ENCODE measurements at places on chromosomes 12 and 14.

DNA sequence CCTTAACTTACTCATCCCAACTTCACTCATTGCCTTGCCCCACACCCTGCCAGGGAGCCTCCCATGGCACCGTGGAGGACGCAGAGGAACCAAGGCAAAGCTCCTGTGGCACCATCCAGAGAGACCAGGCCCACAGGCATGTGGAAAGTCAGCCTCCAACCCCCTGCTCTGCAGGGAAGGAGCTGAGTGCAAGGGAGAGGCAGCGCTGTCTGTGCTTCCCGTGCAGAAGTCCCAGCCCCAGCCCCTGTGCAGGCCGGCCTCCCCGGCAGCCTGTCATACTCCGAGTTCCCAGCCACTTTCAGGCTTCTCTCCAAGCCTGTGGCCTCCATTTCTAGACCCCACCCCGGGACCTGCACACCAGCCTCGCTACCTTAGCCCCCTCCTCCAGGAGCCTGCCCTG lies 106.4 kb downstream of the SINHCAF start:
- DNase-seq: no peak

GRCh38 chr14:77212943-77213678 lies 31.5 kb downstream of the TMEM63C start:
- no peak for DNase-seq

GRCh38 chr12:109098651-109099050 lies 1.3 kb downstream of the UNG start:
- no peak for DNase-seq

DNA sequence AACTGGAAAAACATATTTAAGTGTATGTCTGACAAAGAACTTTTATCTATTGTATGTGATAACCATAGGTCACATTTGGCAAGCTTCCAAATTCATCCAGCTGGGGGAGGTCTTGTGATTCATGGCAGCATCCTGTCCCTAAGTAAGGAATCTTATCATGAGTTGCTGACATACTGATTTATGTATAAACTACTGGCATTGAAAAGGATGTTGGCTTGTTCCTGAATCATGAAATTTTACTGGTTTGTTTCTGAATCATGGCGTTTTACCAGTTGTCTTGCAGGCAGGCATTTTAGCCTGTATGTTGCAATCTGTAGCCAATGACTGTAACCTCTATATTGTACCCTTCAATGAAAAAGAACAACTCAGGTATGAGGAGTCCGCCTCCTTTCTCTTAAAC lies 244.8 kb downstream of the IPO8 start:
- DNase-seq: no peak

DNA sequence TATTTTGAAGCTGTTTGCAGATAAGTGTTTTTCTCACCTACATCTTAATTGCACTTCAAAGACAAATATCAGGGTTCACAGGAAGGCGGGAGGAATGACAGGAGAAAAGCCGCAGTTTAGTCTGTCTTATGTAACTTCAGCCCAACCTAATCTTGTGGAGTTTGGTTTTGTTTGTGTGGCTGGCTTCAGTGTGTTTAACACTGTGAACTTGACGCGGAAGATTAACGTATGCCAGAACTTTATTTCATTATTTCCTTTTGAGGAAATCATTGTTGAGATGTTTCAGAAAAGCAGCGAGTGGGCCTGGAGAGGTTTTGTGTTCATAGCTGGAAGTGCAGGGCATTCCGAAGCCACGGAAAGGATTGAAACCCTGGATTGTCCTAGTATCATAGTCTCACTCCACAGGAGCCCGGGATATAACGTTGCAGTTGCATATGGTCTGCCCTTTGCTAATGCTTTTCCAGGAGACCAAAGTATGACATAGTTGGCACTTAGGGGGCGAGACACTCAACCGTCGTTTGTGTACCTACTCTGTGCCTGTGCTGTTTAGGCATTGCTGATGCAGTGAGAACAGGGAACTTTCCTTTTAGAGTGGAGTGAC lies 2.0 kb downstream of the PELI2 start:
- no peak for DNase-seq

- no peak for DNase-seq
Observed at GRCh38 chr14:95039993-95040348, 117.4 kb downstream of the DICER1 start.

Data from CD4-positive, alpha-beta T cell treated with Interleukin-6 at 100 ng/mL for 8 hours (primary cell).